ENCODE measurements at places on chromosomes 3 and 15. TPM values are rescaled to one million over a fixed set of nuclear protein-coding genes. Genes with fewer than 3 reads are reported as not detected.

DNA sequence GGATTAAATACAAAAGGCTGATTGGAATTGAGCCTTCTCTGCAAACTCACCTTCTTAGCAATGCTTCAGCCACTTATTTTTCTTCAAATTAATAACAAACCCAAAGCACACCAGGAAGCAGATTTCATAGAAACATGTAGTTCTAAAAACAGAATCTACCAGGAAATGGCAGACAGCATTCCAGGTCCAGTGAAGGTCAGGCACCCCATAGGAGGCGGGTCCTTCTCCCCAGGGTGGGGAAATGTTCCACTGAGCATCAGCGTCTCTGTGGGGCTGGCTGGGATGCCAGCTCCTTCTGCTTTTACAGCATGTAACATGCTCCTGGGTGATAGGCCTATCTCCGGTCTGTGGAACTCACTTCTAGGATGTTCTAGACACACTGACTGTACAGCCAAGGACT is 49.2 kb downstream of the CTNNB1 start:
- DNase-seq: no peak
- no peaks in the 10 kb centered on the region for H3K4me1 ChIP-seq
- no peaks in the 10 kb centered on the region for H3K36me3 ChIP-seq
- H3K27me3 ChIP-seq: no peaks in the 10 kb centered on the region

The ECE2 gene
- not detected for total RNA-seq

- no peak for DNase-seq
- H3K36me3 ChIP-seq: no peaks in the 10 kb centered on the region
- H3K4me1 ChIP-seq: no peaks in the 10 kb centered on the region
- no peak overlapping the region for H3K27ac ChIP-seq
- no peaks in the 10 kb centered on the region for H3K27me3 ChIP-seq
Observed at GRCh38 chr3:35562141-35562540, 77.2 kb upstream of the ARPP21 start.

The PLD1 gene
- 0.94 TPM for total RNA-seq

GRCh38 chr15:101692801-101693598 is 31.3 kb downstream of the TARS3 start:
- no peak overlapping the region for H3K4me3 ChIP-seq
- no peak for DNase-seq
- H3K27ac ChIP-seq: peak overlapping the region; percentile 77
- H3K36me3 ChIP-seq: peaks cover 55% of the 10 kb centered on the region
- no peaks in the 10 kb centered on the region for H3K27me3 ChIP-seq

- peaks cover 19% of the 10 kb centered on the region for H3K27me3 ChIP-seq
- DNase-seq: no peak
- H3K27ac ChIP-seq: no peak overlapping the region
- no peak overlapping the region for H3K4me3 ChIP-seq
- peaks cover 4% of the 10 kb centered on the region for H3K4me1 ChIP-seq
Observed at GRCh38 chr3:124686028-124686670, 44.1 kb upstream of the UMPS start.

DNA sequence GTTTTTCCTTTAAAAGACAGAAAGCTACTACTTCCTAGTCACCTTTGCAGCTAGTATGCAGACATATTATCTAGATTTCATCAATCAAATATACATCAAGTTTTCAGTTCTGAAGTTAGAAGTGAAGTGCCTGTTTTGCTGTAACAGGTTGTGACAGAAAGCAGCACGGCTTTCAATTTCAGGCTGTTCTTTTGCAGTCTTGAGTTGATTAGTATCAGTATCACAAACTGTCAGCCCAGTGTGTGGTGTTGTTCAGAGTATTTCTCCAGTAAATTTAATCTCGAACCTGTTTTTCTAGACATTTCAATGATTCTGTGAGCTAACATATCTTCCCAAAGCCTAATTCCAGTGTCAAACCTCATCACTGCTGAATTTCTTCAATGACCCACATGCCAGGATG is 1050.8 kb downstream of the DIPK2A start:
- DNase-seq: no peak
- no peak overlapping the region for H3K27ac ChIP-seq
- no peaks in the 10 kb centered on the region for H3K27me3 ChIP-seq
- H3K4me3 ChIP-seq: no peak overlapping the region
- H3K4me1 ChIP-seq: no peaks in the 10 kb centered on the region

DNA sequence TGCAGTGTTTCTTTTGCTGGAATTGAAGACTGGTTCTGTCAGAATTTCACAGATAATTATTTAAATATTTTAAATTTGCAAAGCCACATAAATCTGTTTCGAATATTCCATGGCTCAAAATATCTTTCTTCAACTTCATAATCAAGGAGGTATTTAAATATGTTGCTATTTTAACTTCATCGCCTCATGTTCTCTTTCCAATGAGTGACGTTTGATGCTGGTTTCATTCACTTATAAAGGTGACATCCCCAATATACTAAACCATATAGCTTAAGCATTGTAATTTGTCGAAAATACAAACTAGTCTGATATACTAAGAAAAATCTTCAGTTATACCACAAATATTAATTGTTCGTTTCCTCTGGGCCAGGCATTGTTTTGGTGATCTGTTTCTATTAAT is 22.5 kb downstream of the MBNL1 start:
- no peaks in the 10 kb centered on the region for H3K27me3 ChIP-seq
- no peak overlapping the region for H3K27ac ChIP-seq
- no peak for DNase-seq
- H3K4me3 ChIP-seq: no peak overlapping the region
- peaks cover 71% of the 10 kb centered on the region for H3K4me1 ChIP-seq
- H3K36me3 ChIP-seq: peaks cover 45% of the 10 kb centered on the region

The CKMT1A gene
- total RNA-seq: not detected

DNA sequence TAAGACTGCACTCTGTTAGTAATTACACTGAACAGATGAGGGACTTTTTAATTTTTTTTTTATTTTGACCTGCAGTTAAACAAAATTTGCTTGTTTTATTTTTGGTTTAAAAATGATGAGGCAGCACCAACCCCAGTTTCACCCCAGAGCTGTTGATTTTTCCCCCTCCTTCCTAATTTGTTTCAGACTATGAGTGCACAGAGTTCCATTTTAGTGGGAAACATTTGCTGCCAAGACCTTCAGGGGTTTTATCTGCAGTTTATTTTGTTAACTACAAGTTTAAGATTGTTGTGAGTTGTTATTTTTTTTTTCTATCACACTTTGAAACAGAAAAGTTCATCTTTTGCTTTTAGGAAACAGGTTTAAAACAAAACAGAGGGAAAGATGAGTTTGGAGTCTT is 455.9 kb upstream of the NR2F2 start:
- no peak for DNase-seq
- peaks cover 14% of the 10 kb centered on the region for H3K27me3 ChIP-seq
- H3K4me3 ChIP-seq: no peak overlapping the region
- peaks cover 68% of the 10 kb centered on the region for H3K4me1 ChIP-seq

- no peak for DNase-seq
- H3K36me3 ChIP-seq: no peaks in the 10 kb centered on the region
- H3K4me1 ChIP-seq: peaks cover 11% of the 10 kb centered on the region
- H3K27ac ChIP-seq: no peak overlapping the region
Observed at GRCh38 chr3:50139308-50139707, 15.8 kb upstream of the SEMA3F start.

DNA sequence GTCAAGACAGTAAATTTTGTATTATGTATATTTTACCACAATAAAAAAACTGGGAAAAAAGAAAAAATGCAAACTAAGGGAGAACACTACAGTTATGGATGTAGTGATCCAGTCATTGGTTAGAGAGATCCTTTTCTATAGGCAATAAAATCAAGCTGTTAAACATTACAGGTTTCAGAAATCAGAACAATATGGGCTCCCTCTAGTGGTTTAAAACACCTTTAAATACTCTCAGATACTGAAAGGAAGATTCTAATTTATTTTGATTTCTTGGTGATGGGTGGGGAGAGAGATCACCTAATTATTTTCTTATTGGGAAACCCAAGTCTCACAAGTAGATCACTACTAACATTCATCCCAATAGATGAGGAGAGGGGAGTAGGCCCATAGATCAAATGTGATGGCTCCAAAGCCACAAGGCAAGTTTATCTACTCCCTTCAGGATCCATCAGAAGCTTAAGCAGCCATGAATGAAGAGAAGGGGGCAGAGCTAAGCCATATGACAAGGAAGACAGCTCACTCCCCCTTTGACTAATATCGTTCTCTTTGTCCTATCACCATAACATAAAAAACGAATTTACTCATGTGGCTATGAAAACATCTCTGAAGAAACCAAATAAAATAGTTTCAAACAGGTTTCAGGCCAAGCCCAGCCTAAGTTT is 118.6 kb downstream of the ANO10 start:
- H3K27me3 ChIP-seq: no peaks in the 10 kb centered on the region
- DNase-seq: no peak
- no peak overlapping the region for H3K27ac ChIP-seq
- H3K4me1 ChIP-seq: peaks cover 27% of the 10 kb centered on the region
- peaks cover 1% of the 10 kb centered on the region for H3K36me3 ChIP-seq

The GOLGA6L7 gene
- not detected for total RNA-seq

GRCh38 chr3:159158213-159158612 is 356.4 kb downstream of the MFSD1 start:
- no peak overlapping the region for H3K27ac ChIP-seq
- no peak for DNase-seq
- H3K27me3 ChIP-seq: no peaks in the 10 kb centered on the region
- H3K4me3 ChIP-seq: no peak overlapping the region
- H3K4me1 ChIP-seq: no peaks in the 10 kb centered on the region
- H3K36me3 ChIP-seq: no peaks in the 10 kb centered on the region

The GNAI2 gene
- total RNA-seq: 524 TPM

The SENP8 gene
- 1.2 TPM for total RNA-seq

DNA sequence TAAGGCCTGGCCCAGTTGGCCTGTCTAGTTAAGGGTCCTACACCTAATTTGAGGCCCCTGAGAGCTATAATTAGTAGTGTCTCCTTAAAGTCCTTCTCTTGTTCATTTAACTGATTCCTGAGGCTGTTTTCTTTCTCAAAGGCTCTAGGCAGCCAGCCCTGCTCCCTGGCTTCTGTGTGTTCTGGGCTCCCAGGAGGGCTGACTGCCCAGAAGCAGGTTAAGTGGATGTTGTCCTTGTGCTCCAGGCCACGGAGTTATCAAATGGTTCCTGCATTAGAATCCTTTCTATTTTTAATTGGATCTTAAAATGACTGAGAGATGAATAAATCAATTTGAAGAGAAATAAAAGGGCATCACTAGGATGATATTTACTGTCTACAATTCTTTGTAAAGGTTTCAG is 140.0 kb downstream of the SNRK start:
- H3K27me3 ChIP-seq: no peaks in the 10 kb centered on the region
- DNase-seq: no peak
- H3K27ac ChIP-seq: no peak overlapping the region
- H3K4me3 ChIP-seq: no peak overlapping the region
- no peaks in the 10 kb centered on the region for H3K4me1 ChIP-seq

All from activated CD4-positive, alpha-beta T cell treated with anti-CD3 and anti-CD28 coated beads, Interleukin-2, amount 10 ng/mL, durations not matched to agents 7 days and 5 days (primary cell).